CD4-positive, alpha-beta T cell treated with Interleukin-4 for 1 hour (primary cell): ENCODE measurements at places on chromosomes 2 and 18.

- DNase-seq: no peak
Observed at GRCh38 chr18:32156855-32157254, 33.0 kb upstream of the MEP1B start.

GRCh38 chr2:145190031-145190703 is 670.2 kb upstream of the ZEB2 start:
- no peak for DNase-seq

DNA sequence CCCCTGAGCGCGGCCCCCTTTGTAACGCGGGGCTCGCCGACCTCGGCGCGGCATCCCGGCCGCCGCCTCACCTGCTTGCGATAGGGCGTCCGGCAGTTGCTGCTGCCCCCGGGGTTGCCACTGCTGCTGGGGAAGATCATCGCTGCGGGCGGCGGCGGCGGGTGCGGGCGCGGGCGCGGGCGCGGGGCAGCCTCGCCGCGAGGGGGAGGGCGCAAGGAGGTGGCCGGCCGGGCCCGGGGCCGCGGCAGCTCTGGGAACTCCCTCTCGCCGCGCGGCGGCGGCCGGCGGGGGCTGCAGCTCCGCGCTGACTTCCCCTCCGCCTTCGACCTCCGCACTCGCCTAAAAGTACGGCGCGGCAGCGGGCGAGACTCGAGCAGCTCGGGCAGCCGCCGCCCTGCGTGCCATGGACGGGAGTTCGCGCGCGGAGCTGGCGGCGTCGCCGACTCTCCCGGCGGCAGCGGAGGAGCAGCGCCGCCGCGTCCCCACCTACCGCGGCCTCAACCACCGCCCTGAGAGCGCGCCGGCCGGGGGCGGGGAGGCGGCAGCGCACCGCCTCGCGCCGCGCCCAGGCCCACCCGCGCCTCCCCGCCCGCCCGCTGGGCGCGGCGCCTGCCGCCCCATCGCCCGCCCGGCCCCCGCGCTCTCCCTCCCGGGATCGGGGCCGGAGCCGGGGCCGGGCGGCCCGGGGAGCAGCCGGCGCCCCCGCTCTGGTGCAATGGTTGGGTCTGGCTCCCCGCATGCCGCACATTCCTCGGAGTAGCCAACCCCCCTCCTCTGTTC is 86.0 kb downstream of the RBMS1 start:
- peak; percentile 70 for DNase-seq

DNA sequence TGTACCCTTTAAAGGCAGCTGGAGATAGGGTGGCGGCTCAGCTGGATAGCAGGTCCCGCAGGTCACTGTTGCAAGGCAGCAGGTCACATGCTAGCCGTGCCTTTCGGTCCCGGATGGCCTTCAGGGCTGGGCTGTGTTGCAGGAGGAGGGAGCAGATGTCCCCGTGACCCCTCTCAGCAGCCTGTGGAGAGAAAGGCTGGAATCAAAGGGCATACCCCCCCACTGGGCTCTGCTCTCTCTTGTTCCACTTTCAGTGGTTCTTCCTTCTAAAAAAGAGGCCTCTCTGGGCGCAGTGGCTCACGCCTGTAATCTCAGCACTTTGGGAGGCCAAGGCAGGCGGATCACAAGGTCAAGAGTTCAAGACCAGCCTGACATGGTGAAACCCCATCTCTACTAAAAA is 4.4 kb upstream of the ANKRD23 start:
- DNase-seq: no peak

- peak; percentile 73 for DNase-seq
Observed at GRCh38 chr2:42089340-42089925, 41.6 kb downstream of the PKDCC start.

- no peak for DNase-seq
Observed at GRCh38 chr2:178994264-178994663, 55.7 kb downstream of the CCDC141 start.

- no peak for DNase-seq
Observed at GRCh38 chr2:210617732-210618330, 61.4 kb downstream of the CPS1 start.

- no peak for DNase-seq
Observed at GRCh38 chr2:86671337-86671981, 47.8 kb upstream of the RNF103 start.

DNA sequence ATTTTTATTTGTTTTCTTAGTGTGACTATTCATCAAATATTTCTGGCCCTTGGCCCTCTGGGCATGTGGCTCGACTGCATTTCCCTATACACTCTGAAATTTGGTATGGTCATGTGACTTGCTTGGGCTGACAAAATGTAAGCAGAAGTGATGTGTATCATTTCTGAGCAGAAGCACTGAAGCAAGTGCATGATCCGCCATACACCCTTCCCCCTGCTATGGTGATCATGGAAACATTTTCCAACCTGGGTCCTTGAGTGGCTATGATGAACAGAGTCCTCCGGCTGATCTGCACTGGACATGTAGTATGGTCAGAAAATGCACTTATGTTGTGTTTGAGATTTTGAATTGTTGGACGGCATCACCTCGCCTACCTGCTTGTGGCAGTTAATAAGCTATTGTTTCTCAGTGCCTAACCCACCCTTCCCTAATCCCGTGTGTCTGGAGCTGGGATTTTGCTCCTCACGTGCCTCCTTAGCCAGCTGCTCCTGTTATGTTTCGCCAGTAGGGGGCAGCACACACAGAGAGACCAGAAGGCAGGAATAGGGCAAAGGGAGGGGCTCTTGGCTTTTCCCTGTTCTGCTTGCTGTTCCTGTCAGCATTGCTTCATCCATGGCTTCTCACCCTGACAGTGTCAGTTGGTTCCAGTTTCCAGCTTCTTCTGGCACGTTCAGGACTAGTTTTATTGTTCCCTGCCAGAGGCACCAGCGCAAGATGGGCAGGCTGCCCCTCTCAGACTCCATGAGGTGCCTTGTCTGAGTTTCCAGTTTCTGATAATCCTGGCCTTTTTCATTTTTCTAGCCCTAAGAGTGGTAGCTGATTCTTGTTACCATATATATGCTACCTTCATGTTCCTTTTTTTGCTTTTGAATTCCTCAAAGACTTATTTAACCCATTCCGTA is 207.4 kb downstream of the ARL6IP6 start:
- DNase-seq: peak; percentile 3

DNA sequence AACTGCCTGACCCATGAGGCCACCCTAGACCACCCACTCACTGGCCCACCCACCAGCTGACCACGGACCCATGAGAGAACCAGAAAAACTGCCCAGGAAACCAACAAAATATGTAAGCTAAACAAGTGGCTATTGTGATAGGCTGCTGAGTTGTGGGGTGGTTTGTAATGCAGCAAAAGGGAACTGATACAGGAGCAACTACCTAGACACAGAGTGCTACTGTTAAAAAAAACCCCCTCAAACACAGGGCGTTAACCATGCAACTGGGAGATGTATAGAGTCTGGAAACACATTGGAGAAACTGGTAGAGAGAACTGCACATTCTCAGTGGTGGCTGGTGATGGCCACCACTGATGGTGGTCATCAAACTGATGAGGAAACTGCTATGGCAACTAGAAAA is 206.3 kb upstream of the GYPC start:
- DNase-seq: no peak

- no peak for DNase-seq
Observed at GRCh38 chr2:32910883-32911598, 35.7 kb upstream of the LTBP1 start.

- no peak for DNase-seq
Observed at GRCh38 chr2:105417857-105418436, 19.1 kb upstream of the FHL2 start.

- no peak for DNase-seq
Observed at GRCh38 chr2:170924969-170925368, 4.1 kb upstream of the GORASP2 start.

DNA sequence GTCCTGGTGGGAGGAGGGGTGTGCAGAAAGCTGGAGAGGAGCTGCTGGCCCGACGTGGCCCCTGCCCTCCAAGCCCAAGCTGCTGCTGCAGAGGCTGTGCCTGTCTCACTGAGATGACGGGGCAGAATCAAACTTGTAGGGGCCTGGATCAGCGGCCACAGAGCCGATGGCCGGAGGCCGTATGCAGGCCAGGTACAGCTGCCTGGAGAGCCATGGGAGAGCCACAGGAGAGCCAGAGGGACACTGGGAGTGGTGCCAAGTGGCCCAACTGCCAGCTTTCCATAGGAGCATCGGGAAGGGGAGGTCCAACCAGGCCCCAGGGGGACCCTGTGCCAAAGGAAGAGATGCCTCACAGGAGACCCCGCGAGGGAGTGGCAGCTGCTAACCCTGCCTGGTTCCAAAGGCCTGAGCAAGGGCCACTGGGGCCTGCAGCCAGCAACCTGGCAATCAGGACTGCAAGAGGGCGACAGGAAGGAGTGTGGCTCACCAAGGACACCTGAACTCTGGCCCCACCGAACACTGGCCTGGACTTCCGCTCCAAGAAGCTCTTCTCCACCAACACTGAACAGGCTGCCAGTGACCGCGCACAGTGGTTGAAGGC is 70.7 kb downstream of the HDAC4 start:
- no peak for DNase-seq

DNA sequence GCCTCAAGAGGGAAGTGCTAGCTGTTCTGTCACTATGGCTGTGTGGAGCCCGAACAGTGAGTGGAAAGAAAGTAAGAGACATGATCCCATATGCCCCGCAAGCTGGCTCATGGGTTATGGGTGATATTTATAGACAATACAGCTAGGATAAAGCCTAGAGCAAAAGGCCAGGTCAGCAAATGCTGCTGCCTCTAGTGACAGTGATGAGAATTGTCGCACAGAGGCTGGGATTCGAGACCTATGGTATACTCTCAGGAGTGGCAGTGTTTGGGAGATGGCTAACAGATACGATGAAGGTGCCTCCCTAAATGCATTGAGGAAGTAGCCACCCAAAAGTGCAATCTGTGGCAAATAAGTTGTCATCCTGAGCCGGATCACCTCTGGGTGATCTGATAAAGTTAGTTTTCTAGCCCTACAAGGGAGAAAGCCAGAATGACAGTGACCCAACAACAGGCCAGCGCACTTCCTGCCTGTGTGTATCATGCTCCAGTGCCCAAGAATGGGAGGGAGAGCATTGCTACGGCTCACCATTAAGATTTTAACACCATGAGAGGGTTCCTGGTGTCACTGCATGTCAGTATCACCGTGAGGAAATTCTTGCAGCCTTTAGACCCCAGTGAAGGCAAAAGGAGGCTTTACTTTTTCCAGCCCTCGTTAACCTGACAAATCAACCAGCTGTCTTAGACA is 92.2 kb upstream of the TGFA start:
- no peak for DNase-seq

- peak; percentile 45 for DNase-seq
Observed at GRCh38 chr2:205680067-205680466, 2.2 kb upstream of the NRP2 start.

GRCh38 chr2:64291181-64291580 is 147.0 kb upstream of the PELI1 start:
- DNase-seq: no peak

- no peak for DNase-seq
Observed at GRCh38 chr2:21282515-21282898, 158.7 kb downstream of the TDRD15 start.

- DNase-seq: no peak
Observed at GRCh38 chr2:29215073-29215472, 99.9 kb downstream of the CLIP4 start.

- DNase-seq: no peak
Observed at GRCh38 chr2:70990216-70990615, 4.5 kb downstream of the TEX261 start.

DNA sequence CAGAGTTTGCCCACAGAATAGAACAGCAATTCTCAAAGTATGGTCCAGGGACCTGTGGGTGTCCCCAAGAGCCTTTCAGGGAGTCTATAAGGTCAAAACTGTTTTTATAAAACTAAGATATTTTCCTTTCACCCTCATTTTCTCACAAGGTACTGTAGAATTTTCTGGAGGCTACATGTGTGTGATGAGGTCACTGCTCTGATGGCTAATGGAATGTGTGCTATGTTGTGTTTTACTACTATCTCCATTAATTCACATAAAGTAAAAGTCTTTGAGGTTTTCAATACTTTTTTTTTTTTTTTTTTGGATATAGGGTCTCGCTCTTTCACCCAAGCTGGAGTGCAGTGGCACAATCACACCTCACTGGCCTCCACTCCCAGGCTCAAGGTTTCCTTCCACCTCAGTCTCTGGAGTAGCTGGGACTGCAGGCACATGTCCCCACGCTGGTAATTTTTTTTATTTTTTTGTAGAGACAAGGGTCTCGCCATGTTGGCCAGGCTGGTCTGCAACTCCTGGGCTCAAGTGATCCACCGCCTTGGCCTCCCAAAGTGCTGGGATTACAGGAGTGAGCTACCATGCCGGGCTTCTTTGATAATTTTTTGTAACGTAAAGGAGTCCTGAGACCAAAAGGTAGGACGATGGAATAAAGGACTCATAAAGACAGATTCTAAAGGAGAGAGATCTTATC is 1.8 kb downstream of the TRABD2A start:
- DNase-seq: no peak

- DNase-seq: no peak
Observed at GRCh38 chr2:10120877-10121574, 1.5 kb upstream of the RRM2 start.

- no peak for DNase-seq
Observed at GRCh38 chr2:71566372-71566771, 113.0 kb downstream of the DYSF start.

- no peak for DNase-seq
Observed at GRCh38 chr2:154259030-154259429, 387.3 kb downstream of the GALNT13 start.

DNA sequence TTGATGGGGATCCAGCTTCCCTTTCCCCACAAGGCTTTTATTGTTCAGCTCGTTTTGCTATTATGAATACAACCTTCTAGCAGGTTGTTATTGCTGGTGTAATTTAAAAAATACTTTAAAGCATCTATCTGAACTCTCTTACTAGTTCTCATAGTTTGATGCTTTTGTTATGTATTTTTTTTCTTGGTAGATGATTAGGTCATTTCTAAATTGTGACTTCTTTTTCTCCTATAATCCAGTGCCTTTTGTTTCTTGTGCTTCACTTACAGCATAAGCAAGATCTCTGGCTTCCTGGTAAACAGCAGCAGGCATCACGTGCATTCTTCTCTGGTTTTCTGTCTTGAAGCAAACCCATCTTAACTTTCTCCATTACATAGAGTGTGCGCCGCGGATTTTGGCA is 96.1 kb downstream of the FAM168B start:
- DNase-seq: no peak

DNA sequence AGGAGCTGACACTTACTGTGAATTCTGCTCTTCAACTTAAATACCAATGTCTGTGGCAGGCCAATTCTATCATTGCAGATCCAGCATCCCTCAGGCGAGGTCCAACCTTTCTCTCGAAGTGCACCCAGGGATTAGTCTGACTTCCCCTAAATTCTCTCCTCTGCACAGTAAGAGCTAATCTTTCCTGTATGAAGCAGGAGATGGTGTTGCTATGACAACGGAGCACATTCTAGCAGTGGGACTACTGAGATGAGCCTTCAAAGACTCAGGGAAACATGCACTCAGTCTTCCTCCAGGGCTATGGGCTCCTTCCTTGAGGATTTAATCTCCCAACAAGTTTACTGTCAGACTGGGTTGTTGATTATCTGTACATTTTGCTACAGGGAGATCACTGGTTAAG is 176.3 kb downstream of the NOL4 start:
- DNase-seq: no peak

- no peak for DNase-seq
Observed at GRCh38 chr18:63105636-63106316, 213.8 kb downstream of the BCL2 start.
